ENCODE measurements at places on chromosomes 7 and 10. TPM values are rescaled to one million over a fixed set of nuclear protein-coding genes. Genes with fewer than 3 reads are reported as not detected.

DNA sequence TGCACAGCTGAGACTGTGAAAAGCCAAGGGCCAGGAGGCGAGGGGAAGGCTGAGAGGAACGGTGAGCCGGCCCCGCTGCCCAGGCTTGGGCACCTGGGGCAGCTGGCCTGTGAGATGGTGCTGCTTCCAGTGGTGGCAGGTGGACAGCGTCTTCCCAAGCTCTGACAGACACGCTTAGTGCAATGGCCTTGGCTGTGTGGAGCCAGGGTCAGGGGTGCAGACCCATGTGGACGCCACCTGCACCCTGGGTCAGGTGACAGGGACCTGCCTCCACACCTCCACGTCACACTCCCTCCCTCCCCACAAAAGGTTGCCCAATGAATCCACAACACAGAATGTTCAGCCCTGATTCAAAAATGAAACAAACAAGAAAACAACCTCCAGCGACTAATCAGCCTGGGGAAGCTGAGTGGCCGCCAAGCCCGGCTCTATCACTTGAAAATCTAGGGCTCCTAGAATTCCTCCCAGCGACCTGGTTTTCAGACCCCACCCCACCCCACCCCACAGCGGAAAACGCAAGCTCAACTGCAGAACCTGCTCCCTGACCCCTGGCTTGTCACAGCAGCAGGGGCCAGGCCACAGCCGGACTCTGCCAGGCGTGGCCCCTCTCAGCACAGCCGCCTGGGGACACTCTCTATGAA lies 54.3 kb downstream of the PRKAG2 start:
- DNase-seq = peak; percentile 92

UMAD1 gene
- 3.7 TPM for total RNA-seq

GRCh38 chr7:83693256-83693655 lies 44.3 kb upstream of the SEMA3E start:
- no peak for DNase-seq

DNA sequence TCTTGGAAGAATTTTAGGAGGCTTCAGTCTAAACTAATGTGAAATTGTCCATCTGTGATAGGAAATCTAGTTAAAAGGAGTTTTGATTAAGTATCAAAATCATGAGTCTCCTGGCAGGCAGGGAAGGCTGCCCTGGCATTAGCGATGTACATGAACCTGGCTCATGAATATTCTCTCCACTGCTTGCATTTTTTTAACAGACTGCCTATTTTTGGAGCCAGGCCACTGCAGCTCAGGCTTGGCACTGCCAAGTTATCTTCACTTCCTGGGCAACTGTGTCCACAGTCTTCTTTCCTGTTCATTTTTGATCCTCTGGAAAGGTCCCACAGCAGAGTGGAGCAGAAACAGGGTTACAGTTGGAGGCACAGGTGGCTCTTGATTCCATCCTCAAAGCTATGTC lies 7.0 kb downstream of the GPR26 start:
- no peak for DNase-seq

GRCh38 chr10:3072641-3073360 lies 5.5 kb downstream of the PFKP start:
- no peak for DNase-seq

DNA sequence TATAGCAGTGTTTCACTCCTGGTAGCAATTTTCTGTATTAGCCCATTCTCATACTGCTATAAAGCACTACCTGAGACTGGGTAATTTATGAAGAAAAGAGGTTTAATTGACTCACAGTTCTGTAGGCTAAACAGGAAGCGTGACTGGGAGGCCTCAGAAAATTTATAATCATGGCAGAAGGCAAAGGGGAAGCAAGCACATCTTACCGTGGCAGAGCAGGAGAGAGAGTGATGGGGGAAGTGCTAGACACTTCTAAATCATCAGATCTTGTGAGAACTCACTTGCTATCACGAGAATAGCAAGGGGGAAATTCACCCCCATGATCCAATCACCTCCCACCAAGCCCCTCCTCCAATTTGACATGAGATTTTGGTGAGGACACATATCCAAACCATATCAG lies 131.6 kb upstream of the EFCAB10 start:
- DNase-seq = no peak

GRCh38 chr7:107023522-107024151 lies 20.9 kb upstream of the PRKAR2B start:
- DNase-seq = no peak

RTKN2 gene
- total RNA-seq = under 0.01 TPM

GRCh38 chr10:91410638-91411371 lies 661 bp downstream of the HECTD2 start:
- peak; percentile 56 for DNase-seq

DNA sequence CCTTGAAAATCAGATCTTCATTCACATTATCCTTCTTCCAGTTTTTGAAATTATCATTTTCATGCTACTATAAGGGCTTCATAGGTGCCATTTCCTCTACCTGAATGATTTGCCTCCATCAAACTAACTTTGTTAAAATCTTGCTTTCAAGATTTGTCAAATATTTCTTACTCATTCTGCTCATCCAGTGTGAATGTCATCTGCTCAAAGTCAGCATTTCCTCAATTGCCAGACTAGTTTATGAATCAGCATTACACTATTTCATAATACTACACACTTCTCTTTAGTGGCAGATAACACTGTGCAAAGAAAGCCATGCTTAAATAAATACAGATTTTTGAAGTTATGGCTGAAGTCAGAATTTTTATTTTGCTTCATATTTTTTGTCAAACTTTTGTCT lies 21.3 kb upstream of the LIPF start:
- no peak for DNase-seq

DNA sequence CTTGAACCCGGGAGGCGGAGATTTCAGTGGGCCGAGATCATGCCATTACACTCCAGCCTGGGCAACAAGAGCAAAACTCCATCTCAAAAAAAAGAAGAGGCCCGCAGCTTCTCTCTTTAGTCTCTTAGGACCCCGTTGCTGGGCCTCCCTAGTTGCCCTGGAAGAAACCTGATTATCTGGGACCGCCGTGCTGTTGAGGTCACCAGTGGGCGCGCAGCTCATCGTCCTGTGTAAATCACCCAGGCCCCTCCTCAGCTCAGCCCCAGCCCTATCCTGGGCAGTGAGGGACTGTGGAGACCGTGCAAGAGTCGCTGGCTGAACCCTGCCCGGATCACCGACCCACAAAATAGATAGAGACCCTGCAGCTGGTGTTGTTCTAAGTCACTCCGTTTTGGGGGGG lies 85.0 kb downstream of the UNCX start:
- no peak for DNase-seq

DNA sequence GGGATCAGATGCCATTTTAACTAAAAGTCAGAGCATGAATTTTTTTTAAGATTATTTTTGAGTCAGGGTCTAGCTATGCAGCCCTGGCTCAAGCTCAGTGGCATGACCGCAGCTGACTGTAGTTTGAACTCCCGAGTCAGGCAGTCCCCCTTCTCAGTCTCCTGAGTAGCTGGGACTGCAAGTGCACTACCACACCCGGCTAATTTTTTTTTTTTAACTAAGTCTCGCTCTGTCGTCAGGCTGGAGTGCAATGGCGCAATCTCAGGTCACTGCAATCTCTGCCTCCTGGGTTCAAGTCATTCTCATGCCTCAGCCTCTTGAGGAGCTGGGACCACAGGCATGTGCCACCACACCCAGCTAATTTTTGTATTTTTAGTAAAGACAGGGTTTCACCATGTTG lies 7.8 kb downstream of the TAS2R41 start:
- no peak for DNase-seq

- peak; percentile 77 for DNase-seq
Measured at GRCh38 chr7:5636446-5636835, 145.0 kb downstream of the RNF216 start.

GNAI1 gene
- 15.0 TPM for total RNA-seq

NPS gene
- not detected for total RNA-seq

DNA sequence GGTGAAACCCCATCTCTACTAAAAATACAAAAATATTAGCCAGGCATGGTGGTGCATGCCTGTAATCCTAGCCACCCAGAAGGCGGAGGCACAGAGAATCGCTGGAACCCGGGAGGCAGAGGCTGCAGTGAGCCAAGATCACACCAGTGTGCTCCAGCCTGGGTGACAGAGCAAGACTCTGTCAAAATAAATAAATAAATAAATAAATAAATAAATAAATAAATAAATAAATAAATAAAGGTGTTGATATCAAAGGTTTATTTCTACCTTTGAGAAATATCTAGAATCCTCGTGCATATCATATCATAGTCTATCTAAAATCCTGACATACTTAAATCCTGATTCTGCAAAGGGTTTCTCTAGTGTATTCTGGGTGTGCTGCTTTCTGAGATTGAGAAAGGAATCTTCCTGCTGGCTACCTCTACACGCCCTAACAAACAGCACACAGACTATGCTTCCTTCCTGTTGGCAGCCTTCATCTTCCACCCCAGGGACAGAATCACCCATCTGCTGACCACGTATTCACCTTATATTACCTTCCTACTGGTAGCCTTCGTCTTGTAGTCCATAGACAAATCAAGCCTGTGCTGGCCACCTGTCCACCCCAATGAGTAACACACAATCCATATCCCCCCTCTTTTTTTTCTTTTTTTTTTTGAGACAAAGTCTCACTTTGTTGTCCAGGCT lies 8.7 kb downstream of the ABLIM1 start:
- peak; percentile 39 for DNase-seq

GRCh38 chr7:26265499-26266075 lies 26.1 kb upstream of the SNX10 start:
- no peak for DNase-seq

SEMA3E gene
- 0.26 TPM for total RNA-seq

DNA sequence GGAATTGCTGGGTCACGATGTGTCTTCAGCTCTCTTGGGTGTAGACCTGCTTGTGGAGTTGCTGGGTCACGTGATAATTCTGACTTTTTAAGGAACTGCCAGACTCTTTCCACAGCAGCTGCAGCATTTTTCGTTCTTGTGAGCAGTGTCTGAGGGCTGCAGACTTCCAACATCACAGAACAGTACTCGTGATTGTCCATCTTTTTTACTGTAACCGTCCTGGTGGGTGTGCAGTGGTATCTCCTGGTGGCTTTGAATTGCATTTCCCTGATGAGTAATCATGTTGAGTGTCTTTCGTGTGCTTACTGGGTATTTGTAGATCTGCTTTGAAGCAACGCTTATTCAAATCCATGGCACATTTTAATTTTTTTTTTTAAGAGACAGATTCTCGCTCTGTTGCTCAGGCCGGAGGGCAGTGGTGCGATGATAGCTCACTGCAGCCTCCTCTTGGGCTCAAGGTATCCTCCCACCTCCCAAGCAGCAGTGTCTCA lies 22.7 kb downstream of the INPP5A start:
- DNase-seq = no peak

GRCh38 chr7:18290223-18290622 lies 205.3 kb upstream of the HDAC9 start:
- no peak for DNase-seq
